ENCODE measurements at places on chromosomes 5 and 9.

DNA sequence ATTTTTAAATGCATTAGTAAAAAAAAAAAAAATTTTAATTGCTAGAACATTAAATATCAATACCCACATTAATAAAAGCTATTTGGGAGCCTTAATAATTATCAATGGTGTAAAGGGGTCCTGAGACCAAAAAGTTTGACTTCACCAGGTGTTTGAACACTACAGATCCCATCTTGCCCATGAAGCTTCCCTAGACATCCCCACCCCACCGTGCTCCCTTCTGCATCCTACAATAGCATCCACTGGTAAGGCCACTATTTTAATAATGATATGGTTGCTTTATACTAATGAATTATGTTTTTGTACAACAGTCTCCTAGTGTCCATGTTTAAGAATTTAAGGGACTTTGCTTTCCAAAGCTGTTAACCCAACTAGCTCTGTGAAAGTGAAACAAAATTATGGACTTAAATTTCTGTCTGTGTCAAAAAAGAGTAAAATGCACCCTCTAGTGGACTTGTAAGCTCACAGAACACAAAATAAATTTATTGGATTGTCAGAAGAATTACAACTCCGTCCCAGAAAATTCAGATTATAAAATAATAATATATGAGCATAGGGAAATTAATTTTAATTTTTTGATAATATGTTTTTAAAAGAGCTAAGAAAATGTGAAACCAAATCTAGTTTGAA is 76.0 kb downstream of the ARL15 start:
- DNase-seq: no peak

DNA sequence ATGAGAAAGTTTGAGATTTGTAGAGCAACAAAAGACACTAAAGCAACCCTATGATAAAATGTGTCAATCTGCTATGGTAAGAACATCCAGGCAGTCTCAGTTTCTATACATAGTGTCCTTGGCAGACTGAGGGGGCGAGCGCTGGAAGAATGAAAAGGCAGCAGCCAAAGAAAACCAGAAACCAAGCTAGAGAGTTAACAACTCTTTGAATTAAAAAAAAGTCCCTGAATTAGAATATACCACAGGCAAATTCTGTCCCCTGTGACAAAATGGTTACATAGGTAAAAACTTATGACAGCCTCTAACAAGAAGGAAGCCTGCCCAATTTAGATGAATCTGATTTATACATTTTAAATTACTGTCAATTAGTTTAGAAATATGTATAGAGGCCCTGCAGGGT is 106.7 kb downstream of the OXCT1 start:
- DNase-seq: no peak

- no peak for DNase-seq
These were observed 5.7 kb upstream of the STING1 start for GRCh38 chr5:139488260-139488659.

- DNase-seq: no peak
These were observed 37.7 kb upstream of the MRPS30 start for GRCh38 chr5:44770780-44771717.

DNA sequence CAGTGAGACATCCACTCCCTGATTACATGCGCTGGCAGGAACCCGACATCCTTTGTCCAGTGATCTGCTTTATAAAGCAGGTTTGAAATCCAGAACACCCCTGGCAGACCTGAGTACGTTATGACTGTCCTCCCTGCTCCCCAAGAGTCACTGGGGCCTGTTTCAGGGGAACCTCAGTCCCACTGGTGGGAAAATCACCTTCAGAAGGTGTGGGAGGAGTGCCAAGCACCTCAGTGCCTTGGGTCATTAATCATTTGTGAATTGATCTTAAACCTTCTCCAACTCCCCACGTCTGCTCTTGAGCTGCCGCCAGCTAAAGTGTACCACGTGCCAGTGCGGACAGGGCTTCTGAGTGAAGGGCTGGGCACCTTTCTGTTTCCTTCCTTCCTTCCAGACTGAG is 16.2 kb downstream of the SLC6A3 start:
- DNase-seq: no peak

GRCh38 chr5:151953833-151954232 is 29.2 kb upstream of the GLRA1 start:
- DNase-seq: no peak

DNA sequence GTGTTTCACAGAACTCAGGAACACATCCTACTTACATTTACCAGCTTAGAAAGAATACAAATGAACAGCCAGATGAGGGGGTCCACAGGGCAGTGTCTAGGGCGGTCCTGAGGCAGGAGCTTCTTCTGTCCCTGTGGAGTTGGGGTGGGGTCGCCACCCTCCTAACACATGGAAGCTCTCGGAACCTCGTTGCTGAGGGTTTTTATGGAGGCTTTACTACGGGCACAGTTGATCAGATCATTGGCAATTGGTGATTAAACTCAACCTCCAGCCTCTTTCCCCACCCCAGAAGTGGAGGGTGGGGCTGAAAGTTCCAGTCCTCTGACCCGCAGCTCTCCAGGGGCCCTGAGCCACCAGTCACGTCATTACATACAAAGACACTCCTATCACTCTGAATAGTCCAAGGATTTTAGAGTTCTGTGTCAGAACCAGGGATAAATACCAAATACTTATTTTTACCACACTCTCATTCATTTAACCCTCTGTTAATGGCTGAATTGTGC is 156.9 kb downstream of the COL23A1 start:
- DNase-seq: no peak

GRCh38 chr9:14654932-14655331 is 38.3 kb downstream of the ZDHHC21 start:
- DNase-seq: no peak

GRCh38 chr5:111735583-111736270 is 21.3 kb downstream of the NREP start:
- peak; percentile 2 for DNase-seq

- no peak for DNase-seq
These were observed 95.3 kb upstream of the VLDLR start for GRCh38 chr9:2526071-2526828.

DNA sequence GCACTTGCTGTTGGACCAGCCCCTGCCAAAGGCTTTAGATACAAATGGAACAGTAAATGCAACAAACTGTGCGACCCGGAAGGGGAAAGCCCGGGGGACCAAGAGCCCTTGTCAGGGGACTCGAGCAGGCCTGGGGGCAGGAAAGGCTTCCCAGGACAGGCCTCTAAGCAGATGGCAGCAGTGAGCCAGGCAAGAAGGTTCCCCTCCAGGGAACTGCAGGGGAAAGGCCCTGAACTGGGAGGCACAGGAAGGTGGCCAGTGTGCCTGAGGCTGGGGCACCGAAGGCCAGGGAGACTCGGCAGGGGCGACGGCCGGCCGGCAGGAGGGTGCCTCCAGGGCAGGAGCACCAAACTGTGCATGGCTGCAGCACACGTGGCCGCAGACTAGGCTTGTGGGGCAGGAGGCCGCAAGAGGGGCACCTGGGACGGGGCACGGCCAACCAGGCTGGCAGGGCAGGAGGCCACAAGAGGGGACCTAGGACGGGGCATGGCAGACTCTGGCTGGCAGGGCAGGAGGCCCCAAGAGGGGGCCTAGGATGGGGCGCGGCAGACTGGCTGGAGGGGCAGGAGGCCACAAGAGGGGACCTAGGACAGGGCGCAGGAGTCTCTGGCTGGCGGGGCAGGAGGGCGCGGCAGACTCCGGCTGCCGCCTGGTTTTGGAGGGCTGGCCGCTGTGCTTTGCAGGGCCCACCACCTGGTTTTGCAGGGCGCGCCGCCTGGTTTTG is 10.0 kb downstream of the VAV2 start:
- DNase-seq: no peak

DNA sequence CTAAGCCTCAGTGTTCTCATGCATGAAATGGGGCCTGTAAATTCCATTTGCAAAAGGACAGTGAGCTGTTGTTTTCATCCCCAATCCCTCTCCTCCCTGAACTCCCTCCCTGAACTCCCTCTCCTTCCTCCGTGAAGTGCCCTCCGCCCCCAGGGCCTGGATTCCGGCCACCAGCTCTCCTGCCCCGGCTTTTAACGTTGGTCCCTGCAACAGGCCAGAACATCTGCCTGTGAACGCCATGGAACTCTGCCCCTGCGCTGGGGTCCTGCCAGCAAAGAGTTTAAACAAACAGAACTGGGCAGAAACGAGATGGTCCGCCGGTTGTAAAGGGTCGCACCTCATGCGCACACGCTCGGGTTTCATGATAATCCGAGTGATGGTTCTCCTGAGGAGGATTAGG is 62.4 kb downstream of the SMIM23 start:
- no peak for DNase-seq

GRCh38 chr5:144206141-144206540 is 35.5 kb downstream of the KCTD16 start:
- no peak for DNase-seq

DNA sequence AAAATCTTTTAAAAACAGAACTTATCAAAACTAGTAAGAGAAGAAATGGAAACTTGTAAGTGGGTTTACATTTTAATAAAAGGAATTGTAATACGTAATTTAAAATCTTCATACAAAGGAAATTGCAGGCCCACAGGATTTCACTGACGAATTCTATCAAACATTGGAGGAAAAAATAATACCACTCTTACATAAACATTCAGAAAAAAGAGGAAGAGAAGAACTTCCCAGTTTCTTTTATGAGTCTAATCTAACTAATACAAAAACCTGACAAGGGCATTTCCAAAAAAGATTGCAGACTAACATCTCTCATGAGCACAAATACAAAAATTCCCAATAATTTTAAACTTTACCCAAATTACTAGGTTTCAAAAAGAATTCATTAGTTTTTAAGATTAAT is 149.0 kb downstream of the RANBP17 start:
- DNase-seq: no peak

DNA sequence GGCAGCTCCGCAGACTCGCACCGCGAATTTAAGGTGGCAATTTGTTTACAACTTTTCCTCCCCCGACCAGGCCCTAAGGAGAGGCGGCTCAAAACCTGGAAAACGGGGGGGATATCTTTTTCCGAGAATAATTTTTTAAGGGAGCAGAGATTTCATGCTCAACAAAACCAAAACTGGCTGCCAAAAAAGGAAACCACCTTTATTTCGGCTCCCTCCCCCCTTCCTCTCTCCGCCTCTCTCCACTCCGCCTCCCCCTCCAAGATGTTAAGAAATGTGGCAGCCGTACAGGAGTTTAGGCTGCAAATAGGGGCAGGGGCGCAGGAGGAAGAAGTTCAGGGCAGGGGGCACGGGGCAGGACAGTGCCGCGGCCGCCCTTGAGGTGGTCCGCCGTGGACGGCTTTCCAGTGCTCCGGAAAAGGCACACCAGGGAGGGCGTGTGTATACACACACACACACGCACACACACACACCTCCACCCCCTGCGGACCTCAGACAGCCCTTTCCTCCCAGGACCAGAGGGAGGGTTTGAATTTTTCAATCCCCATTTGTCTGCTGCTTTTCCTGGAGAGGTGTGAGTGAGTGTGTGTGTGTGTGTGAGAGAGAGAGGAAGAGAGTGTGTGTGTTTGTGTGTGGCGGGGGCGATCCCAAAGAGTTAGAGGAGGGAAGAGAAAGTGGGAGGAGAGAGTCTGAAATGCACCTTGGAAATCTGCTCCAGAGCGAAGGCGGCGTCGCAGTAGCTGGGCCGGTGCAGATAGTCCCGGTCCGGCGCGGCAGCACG is 9.1 kb downstream of the PTCH1 start:
- no peak for DNase-seq

- no peak for DNase-seq
These were observed 113.7 kb upstream of the DMRT1 start for GRCh38 chr9:727767-728166.

GRCh38 chr9:37952731-37953130 is 48.8 kb upstream of the SLC25A51 start:
- no peak for DNase-seq

GRCh38 chr9:111514967-111515366 is 10.0 kb upstream of the ZNF483 start:
- DNase-seq: no peak
